AG10803 (cell line): ENCODE measurements at places on chromosomes 4 and X.

GRCh38 chr4:95410387-95410977 is 138.3 kb downstream of the UNC5C start:
- no peak for DNase-seq

DNA sequence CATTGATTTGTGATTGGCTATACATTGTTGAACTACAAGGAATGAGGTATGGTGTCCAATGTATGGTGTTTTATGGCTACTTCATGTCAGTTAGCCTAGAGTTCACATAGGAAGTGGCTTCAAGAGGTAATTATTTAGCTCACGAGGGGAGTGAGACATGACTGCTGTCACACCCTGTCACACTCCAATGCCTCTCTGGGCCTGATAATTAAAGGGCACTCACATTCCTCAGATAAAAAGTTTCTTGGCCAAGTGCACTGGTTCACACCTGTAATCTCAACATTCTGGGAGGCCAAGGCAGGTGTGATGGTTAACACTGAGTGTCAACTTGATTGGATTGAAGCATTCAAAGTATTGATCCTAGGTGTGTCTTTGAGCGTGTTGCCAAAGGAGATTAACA is 65.0 kb upstream of the DDX60 start:
- no peak for DNase-seq

- DNase-seq: no peak
Observed at GRCh38 chr4:67480810-67481209, 64.5 kb downstream of the CENPC start.

GRCh38 chr4:101540336-101540735 is 193.0 kb upstream of the PPP3CA start:
- no peak for DNase-seq

DNA sequence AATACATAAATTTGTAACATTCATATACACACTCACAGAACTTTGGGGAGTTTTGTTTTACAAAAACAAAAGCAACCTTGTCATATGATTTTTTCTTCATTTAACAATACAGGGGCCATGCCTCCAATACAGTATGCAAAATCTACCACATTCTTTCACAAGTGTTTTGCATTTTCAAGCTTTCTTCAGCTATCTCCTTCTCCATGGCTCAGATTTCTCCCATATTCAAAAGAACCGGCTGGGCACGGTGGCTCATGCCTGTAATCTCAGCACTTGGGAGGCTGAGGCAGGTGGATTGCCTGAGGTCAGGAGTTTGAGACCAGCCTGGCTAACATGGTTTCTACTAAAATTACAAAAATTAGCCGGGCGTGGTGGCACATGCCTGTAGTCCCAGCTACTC is 4.1 kb downstream of the TEX13B start:
- no peak for DNase-seq

DNA sequence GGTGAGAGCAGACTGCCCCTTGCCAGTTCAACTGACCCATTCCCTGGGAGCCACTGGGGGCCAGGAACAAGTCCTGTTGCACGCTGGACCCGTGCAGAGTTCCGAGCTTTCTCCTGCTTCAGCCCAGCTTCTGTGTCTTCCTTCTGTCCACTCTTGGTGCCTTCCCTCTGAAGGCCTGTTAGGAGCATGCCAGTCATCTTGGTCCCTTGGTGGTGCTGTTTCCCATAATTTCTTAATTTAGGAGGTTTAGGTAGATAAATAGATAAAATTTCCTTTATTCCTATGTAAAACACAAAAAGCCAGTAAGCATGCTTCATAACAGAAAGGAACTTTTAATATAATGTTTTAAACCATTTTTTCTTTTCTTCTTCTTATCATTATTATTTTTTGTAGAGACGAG is 672.7 kb downstream of the CCSER1 start:
- no peak for DNase-seq

DNA sequence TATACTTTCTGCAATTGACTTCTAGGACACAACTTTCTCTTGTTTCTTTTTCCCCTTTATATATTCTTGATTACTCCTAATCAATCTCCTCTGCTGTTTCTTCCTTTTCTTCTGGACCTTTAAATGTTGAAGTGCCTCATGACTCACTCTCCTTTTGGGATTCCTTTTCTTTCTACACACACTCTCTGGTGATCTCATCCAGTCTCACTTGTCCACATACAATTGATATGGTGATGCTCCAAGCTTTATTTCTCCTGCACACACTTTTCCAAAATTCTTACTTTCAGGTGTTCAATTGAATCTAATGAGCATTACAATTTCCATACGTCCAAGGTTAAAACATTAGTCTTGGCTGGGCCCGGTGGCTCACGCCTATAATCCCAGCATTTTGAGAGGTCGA is 794.8 kb upstream of the EPHA5 start:
- DNase-seq: no peak
